ENCODE measurements at places on chromosomes 4 and X.
A peak's percentile ranks its signal among the peaks of the same experiment; 100 is the strongest.

DNA sequence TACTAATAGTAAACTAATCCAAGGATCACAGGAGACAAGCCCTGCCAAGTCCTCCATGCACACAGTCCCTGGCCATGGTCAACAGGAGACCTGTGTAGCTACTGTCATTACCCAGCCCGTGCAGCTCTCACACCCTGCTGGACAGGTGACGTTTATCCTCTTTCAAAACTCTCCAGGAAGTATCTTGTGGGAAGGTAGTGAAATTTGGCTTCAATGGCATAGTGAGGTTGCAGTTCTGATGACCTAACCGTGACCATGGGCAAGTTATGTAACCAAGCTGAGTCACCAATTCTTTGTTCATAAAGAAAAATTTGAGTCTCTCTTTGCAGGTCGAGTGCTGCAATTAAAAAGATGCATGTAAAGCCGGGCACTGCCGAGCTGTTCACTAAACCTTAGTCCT lies 11.3 kb upstream of the SLC2A9 start:
- DNase-seq, result peak; percentile 52

GRCh38 chrX:153867671-153868070 lies 18.3 kb downstream of the L1CAM start:
- DNase-seq, result no peak

DNA sequence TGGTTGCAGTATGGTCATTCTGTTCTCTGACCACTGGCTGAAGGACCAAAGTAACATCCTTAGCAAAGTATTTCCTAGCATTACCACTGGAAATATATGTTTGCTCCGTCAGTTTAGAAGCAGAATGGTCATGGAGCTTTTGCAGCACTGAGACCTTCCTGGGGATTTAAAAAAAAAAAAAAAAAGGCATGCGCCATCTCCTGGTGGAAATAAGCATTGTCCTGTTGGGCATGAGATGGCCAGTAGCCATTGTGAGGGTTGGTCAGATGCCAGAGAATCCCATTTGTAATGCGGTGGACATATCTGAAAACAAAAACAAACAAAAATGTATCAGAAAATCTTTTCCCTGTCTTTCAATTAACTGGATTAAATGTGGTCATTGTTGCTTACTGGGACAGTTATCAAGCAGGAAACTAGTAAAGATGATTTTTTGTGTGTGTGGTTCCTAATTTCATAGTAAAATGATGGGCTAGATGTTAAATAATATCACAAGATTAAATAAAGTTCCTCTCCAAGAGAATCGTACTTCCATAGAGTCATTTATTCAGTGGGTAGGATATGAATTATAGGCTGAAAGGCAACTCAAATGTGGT lies 139.6 kb downstream of the SOWAHB start:
- peak; percentile 85 for DNase-seq

DNA sequence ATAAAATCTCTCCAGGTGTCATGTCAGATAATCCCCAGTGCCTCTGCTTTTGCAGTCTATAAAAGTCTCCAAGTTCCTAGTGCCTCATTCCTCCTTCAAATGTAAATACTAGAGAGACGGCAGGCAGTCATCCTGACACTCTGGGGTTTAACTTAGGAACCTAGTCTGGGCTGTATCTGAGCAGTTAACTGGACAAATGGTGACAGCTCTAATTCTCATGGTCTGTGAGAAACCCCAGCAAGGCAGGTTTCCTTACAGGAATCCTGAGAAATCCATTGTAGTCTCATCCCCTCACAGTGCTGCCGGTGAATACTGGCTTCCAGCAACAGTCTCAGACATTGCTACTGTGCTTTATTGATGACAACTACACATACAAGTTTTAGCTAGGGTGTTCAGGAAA lies 246.8 kb downstream of the SNCA start:
- no peak for DNase-seq

- peak; percentile 55 for DNase-seq
Observed at GRCh38 chr4:108466936-108467902, 153.2 kb upstream of the RPL34 start.

DNA sequence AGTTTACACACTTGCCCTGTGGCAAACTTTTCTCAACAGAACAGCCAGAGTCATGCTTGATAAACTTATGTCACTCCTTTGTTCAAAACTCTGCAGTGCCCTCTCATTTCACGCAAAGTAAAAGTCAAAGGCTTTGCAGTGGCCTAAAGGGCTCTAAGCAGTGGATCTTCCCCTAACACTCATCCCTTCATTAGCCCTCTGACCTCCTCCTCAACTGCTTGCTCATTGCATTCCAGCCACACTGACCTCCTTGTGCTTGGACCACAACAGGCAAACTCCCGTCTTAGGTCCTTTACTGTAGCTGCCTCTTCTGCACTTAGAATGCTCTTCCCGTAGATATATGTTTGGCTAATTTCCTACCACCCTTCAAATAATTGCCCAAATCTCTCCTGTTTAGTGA lies 5.6 kb downstream of the PRDM5 start:
- DNase-seq, result no peak

GRCh38 chr4:177092807-177093206 lies 216.9 kb upstream of the NEIL3 start:
- no peak for DNase-seq

- DNase-seq, result no peak
Observed at GRCh38 chr4:96776920-96777527, 937.1 kb downstream of the PDHA2 start.

DNA sequence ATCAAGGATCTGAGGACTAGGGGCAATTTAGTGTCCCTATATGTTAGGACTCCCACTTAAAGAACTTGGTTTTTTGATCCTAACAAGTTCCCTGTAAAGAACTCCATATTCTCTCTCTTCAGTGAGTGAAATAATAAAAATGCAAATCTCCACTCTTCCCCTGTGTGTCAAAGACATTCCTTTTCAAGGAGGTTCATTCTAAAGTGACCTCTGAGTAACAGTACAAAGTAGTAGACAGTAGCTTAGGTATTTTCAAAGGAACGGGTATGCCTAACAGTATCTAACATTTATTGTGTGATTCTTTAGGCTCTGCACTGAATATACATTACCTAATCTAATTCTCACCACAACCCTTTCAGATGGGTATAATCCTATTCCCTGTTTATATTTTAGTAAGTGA lies 58.4 kb upstream of the SCOC start:
- no peak for DNase-seq

- no peak for DNase-seq
Observed at GRCh38 chrX:65707151-65707550, 39.7 kb downstream of the MSN start.

DNA sequence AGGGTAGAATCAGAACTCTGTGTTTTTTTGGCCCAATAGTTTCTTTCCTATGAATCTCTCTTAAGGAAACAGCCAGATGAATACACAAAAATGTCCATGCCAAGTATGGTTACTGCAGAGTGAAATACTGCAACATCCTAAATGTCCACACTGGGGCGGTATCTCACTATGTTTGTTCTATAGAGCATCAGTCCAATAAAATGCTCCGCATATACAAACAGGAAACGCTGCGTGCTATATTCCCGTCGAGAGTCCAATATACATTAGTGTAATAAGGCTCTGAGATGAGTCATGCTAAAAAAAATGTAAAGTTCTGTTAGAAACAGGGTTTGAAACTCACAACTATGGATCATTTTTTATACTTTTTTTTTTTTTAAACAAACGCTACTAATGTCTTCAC lies 72.9 kb upstream of the ENOX2 start:
- peak; percentile 73 for DNase-seq

- no peak for DNase-seq
Observed at GRCh38 chrX:9765072-9765736, 443 bp downstream of the GPR143 start.

DNA sequence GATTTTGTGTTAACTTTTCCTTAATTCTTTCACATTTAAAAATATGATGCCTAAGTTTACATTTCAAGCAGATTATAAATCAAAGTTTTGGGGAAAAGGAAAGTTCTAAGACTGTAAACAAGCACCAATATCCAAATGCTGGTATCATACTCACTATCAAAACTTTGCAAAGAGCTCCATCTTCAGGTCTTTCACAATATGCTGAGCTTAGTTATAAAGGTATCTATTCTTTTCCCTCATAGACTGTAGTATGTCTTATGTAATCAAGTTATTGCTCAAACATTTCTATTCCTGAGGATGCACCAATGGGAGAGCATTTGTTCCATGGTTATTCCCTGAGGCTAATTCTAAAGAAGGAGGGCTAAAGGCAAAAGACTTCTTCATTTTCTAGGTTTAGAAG lies 207.9 kb upstream of the FAM241A start:
- DNase-seq, result peak; percentile 13

DNA sequence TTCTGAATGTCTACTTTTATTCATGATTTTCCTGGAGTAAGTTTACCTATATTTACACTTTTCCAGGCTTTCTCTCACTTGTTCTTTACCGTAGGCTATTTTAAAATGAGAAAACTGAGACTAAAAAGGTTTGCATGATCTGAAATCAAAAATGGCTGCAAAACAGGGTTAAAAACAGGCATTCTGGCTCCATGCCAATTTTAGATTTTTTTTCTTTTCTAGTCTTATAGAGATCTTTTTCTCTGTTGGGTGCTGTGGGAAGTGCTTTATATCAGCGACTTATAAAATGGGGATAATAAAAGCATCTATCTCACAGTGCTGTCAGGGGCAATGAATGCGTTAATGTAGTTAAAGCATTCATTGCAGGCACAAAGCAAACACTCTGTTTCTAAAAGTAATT lies 294.8 kb downstream of the PACRGL start:
- DNase-seq, result no peak

DNA sequence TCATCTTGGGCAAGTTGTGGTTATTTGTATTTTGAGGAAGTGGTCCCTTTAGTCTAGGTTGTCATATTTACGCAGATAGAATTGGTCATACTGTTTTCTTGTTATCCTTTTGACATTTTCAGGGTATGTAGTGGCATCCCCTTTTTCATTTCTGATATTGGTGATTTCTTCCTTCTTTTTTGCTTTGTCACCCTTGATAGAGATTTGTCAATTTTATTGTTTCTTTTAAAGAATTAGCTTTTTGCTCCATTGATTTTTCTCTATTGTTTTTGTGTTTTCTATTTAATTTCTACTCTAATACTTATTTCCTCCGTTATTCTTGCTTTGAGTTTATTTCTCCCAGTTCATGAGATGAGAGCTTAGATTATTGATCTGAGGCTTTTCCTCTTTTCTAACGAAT lies 87.7 kb downstream of the CPEB2 start:
- DNase-seq, result no peak

DNA sequence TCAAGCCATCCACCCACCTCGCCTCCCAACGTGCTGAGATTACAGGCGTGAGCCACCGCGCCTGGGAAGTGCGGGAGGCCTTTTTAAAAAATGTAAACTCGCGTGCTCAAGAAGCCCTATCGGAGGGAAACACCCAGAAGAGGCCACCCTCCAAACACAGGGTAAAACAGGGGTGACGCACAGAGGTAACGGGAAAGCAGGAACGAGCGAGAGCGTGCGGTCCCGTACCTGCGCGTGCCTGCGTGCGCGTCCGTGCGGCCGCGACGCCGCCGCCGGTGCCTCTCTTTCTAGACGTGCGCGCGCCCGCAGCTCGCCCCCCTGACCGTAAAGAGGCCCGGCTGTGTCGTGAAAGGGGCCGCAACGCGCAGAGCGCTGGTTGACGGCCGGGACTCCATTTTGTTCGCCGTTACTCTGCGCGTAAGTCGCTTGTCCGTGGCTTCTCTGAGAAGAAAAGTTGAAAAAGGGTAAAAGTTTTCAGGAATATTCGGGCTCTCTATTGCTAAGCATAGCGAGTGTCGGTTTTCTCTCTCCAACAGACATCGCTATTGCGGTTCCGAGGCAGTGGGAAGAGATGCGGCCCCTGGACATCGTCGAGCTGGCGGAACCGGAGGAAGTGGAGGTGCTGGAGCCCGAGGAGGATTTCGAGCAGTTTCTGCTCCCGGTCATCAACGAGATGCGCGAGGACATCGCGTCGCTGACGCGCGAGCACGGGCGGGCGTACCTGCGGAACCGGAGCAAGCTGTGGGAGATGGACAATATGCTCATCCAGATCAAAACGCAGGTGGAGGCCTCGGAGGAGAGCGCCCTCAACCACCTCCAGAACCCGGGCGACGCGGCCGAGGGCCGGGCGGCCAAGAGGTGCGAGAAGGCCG lies at the start of gene MRFAP1:
MRFAP1 (plus strand) TSS at position 394 of the 872 bp plus-strand sequence; CDS start at position 572, 178 bp downstream.
- DNase-seq, result peak; percentile 94

GRCh38 chrX:140346729-140347128 lies 158.1 kb downstream of the SOX3 start:
- DNase-seq, result no peak

DNA sequence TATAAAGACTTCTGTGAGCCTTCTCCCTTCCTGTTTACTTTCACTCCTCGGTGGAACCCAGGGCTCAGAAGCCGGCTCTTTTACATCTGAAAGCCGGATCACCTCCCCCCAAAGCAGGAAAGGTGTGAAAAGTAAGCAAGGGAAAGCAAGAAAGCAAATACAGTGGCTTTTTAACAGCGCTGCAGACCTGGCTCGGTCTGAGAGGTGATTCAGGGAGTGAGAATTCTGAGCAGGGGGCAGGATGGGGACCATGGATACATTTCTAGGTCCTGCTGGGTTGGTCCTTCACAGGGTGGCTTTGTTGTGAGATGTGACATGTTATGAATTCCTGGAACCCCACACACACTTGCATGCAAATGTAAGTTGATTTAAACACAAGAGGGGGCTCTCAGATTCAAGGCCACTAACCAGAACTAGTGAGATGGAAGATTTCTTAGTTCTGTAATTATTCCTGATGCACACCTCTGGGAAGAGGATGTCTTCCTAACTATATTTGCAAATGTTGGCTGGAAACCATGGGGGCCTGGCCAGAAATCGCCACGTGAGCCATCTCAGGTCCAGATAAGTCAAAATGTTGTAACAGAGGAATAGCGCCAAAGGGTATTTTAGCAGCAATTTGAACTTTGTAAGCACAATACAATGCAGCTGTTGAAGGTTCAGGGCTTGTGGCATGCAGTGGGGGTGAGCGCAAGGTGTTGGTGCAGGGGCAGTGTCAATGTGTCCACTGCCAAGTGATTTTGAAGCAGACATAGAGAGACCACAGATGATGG lies 670.1 kb upstream of the LCORL start:
- no peak for DNase-seq

GRCh38 chrX:7926501-7926900 lies 712 bp downstream of the PNPLA4 start:
- DNase-seq, result peak; percentile 22

DNA sequence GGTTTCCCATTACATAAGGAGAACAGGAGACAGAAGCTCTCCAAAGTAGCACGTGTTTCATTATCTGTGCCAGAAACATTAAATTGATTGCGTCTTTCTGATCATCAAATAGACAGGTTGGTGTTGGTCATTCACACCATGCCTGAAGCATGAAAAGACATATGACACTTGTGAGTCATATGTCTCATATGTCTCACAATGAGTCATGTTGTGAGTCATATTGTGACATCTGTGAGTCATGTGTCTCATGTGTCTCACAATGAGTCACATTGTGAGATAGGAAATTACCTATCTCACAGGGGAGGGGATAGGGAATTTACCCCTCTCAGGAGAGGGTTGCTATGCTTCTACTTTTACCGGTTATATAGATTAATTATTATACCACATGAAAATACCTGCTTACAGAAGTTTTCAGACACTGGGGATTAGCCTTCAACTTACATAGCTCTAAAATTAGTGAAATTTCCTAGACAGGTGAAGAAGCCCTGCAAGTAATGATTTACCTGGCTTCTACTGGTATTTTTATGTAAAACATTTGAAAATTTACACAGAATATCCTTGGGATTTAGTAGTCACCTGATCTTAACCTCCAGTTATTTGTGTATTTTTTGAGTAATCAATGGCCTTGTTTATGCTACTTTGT lies 80.8 kb downstream of the NPFFR2 start:
- peak; percentile 66 for DNase-seq

Measured in fibroblast of skin of back (primary cell).